Endothelial cell of coronary artery (primary cell): ENCODE measurements at places on chromosomes 1 and 21. TPM values are rescaled to one million over a fixed set of nuclear protein-coding genes. Genes with fewer than 3 reads are reported as not detected.

Gene LEPROT
- total RNA-seq, result 33.3 and 47.4 TPM in 2 replicates

Gene GNG4
- not detected in 2 replicates for total RNA-seq

Gene SLC22A15
- 0.09 and 0.47 TPM in 2 replicates for total RNA-seq

Gene LCE3D
- not detected in 2 replicates for total RNA-seq

Gene CFHR1
- 0.28 TPM in 1 of 2 replicates, not detected in the other for total RNA-seq

Gene RGS8
- total RNA-seq, result not detected in 2 replicates

Gene MLLT11
- 1.8 and 4.8 TPM in 2 replicates for total RNA-seq

Gene SPRR2A
- not detected in 2 replicates for total RNA-seq

Gene DTL
- 4.9 and 8.7 TPM in 2 replicates for total RNA-seq

Gene BNIPL
- total RNA-seq, result under 0.01 and 0.09 TPM in 2 replicates

Gene RNU1-2
- 2,685 and 5,329 TPM in 2 replicates for total RNA-seq

Gene TTLL10
- total RNA-seq, result not detected in 2 replicates

Gene FAM167B
- 1.7 and 9.8 TPM in 2 replicates for total RNA-seq

Gene CGN
- 0.09 and 0.45 TPM in 2 replicates for total RNA-seq

Gene OR2L13
- total RNA-seq, result not detected in 2 replicates

Gene KCNC4
- total RNA-seq, result 4.9 and 5.1 TPM in 2 replicates

Gene RGS1
- not detected in 2 replicates for total RNA-seq

Gene MAEL
- not detected in 2 replicates for total RNA-seq

Gene SELENBP1
- total RNA-seq, result 5.5 and 12.2 TPM in 2 replicates

Gene CNR2
- not detected in 2 replicates for total RNA-seq

Gene KRTAP19-1
- total RNA-seq, result not detected in 2 replicates

Gene SAMSN1
- 0.75 and 6.5 TPM in 2 replicates for total RNA-seq

Gene CSRP1
- 990 and 1,113 TPM in 2 replicates for total RNA-seq

Gene WNT3A
- total RNA-seq, result not detected in 2 replicates

Gene GPR37L1
- total RNA-seq, result not detected in 2 replicates

Gene GORAB
- 8.8 and 10.0 TPM in 2 replicates for total RNA-seq

Gene RGS4
- total RNA-seq, result 281 and 578 TPM in 2 replicates

Gene DNAI4
- 2.9 TPM in 2 replicates for total RNA-seq

Gene TCHHL1
- total RNA-seq, result not detected in 2 replicates

Gene OR2M3
- total RNA-seq, result not detected in 2 replicates

Gene C1orf94
- not detected in 2 replicates for total RNA-seq

Gene ATP1A2
- total RNA-seq, result under 0.01 TPM in 1 of 2 replicates, not detected in the other

Gene E2F2
- 0.47 and 0.81 TPM in 2 replicates for total RNA-seq

Gene FLVCR1
- 7.3 and 9.5 TPM in 2 replicates for total RNA-seq
